ENCODE measurements at places on chromosomes 1 and 21.
A peak's percentile ranks its signal among the peaks of the same experiment; 100 is the strongest.

DNA sequence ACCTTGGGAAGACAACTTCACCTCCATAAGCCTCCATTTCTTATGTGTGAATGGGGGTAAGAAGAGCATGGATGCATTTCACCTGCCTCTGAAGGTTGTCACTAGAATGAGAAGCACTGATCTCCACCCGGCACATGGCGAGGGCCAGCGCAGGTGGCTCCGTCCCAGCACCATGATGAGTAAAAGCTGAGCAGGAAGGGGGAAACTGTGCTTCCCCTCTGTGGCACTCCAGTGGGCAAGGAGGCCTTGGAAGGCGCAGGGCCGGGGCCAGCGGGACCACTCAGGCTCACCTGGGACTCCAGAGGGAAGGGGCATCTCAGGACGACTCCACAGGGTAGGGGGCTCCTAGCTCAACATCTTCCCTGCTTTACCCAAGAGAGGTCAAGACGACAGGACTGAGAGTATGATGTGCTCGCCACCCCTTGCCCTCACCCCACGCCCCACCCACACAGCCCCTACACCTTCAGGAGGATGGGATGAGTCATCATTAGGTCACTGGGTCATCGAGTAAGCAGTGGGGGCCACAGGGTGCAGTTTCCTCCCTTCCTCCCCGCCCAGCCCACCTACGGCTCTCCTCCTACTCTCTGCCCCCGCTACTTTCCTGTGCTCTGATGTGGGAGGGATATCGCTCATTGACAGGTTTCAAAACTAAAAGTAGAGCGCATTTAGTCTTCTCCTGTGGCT is 112.1 kb downstream of the HIVEP3 start:
- no peaks in the 10 kb centered on the region for H3K27me3 ChIP-seq
- H3K4me1 ChIP-seq, result peaks cover 6% of the 10 kb centered on the region
- no peak overlapping the region for H3K4me3 ChIP-seq
- H3K27ac ChIP-seq, result no peak overlapping the region
- no peak for DNase-seq

DNA sequence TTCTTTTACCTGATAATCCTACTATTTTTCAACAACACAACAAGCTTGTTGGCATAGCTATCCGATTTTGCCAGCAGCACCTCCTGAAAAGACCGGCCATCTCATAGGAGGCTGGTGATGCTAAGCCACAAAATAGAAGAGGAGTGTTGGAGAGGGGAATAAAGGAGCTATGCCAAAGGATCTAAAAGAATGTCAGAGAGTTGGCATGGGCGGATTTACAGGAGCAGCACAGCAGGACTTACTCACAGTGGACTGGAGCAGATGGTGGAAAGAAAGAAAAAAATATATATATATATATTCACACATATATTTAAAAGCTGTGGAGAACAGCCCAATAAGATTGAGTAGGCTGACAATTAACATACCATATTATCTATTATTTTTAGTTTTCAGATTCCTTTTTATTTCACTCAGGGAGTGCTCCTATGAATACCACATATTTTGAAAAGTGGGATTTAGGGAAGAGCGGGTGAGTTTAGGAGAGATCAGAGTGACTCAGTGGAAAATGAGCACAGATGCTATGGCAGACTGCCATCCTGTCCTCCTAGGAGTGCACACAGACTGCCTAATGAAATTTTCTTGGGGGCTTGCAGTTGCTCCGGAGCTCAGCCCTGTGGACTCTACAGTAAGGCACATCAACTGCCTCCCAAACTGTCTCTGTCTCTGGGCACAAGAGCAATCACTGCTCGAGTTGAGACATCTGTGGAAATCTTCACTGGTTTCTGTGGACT is 394.4 kb upstream of the CHRM3 start:
- no peak overlapping the region for H3K27ac ChIP-seq
- DNase-seq, result peak; percentile 63
- no peaks in the 10 kb centered on the region for H3K27me3 ChIP-seq
- H3K4me1 ChIP-seq, result no peaks in the 10 kb centered on the region
- H3K4me3 ChIP-seq, result no peak overlapping the region

- H3K4me1 ChIP-seq, result no peaks in the 10 kb centered on the region
- no peak overlapping the region for H3K27ac ChIP-seq
- no peak for DNase-seq
- no peak overlapping the region for H3K4me3 ChIP-seq
- no peaks in the 10 kb centered on the region for H3K36me3 ChIP-seq
Measured at GRCh38 chr1:163999131-163999530, 559.9 kb upstream of the PBX1 start.

DNA sequence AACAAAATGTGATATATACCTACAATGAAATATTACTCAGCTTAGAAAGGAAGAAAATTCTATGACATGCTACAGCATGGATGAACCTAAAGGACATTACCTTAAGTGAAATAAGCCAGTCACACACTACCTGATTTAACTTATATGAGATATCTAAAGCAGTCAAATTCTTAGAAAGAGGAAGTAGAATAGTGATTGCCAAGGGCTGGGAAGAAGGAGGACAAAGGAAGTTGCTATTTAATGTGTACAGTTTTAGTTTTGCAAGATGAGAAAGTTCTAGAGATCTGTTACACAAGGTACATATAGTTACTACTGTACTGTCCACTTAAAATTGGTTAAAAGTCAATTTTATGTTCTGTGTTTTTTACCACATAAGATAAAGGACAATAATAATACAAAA is 87.5 kb upstream of the KCTD3 start:
- H3K36me3 ChIP-seq, result no peaks in the 10 kb centered on the region
- no peaks in the 10 kb centered on the region for H3K27me3 ChIP-seq
- no peak overlapping the region for H3K27ac ChIP-seq
- DNase-seq, result no peak

DNA sequence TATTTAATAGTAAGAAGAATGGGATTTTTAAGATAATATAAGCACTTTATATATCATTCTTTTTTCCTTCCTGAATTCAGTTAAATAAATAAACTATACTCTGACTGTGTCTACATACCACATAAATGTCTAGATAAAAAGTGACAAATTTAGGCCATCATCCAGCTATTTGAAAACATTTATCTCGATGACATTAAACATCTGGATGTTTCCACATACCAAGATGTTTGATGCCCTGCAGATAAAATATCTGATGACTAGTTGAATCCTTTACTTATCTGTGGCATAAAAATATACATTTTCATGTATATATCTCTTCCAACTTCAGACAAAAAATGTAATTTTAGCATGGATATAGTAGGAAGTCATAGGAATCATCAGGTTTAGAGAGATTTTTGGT is 348.3 kb downstream of the DPYD start:
- peak; percentile 18 for DNase-seq
- H3K4me3 ChIP-seq, result no peak overlapping the region
- no peaks in the 10 kb centered on the region for H3K36me3 ChIP-seq
- H3K27me3 ChIP-seq, result no peaks in the 10 kb centered on the region
- H3K27ac ChIP-seq, result no peak overlapping the region

DNA sequence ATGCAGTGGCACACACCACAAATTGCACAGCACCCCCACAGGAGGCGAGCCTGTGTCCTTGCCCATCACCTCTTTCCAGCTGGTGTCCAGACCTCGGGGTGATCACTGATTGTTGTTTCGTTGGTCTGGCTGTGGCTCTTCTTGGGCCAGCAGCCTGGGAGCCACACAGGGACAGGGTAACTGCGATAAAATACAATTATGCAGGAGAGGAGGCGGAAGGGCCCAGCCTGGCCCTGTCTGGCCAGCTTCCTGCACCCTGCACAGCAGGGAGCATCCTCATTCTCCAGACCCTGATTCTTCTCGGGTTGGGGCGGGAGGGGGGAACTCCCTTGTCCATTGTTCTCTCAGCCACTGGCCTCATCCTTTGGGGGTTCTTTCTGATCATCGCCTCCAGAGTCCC is 83.6 kb downstream of the ADARB1 start:
- H3K27ac ChIP-seq, result no peak overlapping the region
- no peaks in the 10 kb centered on the region for H3K27me3 ChIP-seq
- H3K4me3 ChIP-seq, result no peak overlapping the region
- peaks cover 22% of the 10 kb centered on the region for H3K4me1 ChIP-seq

- no peaks in the 10 kb centered on the region for H3K36me3 ChIP-seq
- H3K27me3 ChIP-seq, result no peaks in the 10 kb centered on the region
- H3K4me1 ChIP-seq, result peaks cover 26% of the 10 kb centered on the region
- DNase-seq, result no peak
- H3K4me3 ChIP-seq, result no peak overlapping the region
- no peak overlapping the region for H3K27ac ChIP-seq
Measured at GRCh38 chr21:41627428-41627827, 119.5 kb upstream of the TMPRSS2 start.

GRCh38 chr1:110165761-110166231 is 15.5 kb downstream of the SLC6A17 start:
- no peaks in the 10 kb centered on the region for H3K4me1 ChIP-seq
- H3K4me3 ChIP-seq, result no peak overlapping the region
- H3K36me3 ChIP-seq, result no peaks in the 10 kb centered on the region
- H3K27me3 ChIP-seq, result peaks cover 2% of the 10 kb centered on the region
- no peak for DNase-seq
- no peak overlapping the region for H3K27ac ChIP-seq

- H3K4me3 ChIP-seq, result peak overlapping the region; percentile 29
- peaks cover 26% of the 10 kb centered on the region for H3K4me1 ChIP-seq
- H3K36me3 ChIP-seq, result no peaks in the 10 kb centered on the region
- peak; percentile 66 for DNase-seq
- H3K27me3 ChIP-seq, result no peaks in the 10 kb centered on the region
Measured at GRCh38 chr21:37848721-37849490, 67.4 kb downstream of the KCNJ6 start.

DNA sequence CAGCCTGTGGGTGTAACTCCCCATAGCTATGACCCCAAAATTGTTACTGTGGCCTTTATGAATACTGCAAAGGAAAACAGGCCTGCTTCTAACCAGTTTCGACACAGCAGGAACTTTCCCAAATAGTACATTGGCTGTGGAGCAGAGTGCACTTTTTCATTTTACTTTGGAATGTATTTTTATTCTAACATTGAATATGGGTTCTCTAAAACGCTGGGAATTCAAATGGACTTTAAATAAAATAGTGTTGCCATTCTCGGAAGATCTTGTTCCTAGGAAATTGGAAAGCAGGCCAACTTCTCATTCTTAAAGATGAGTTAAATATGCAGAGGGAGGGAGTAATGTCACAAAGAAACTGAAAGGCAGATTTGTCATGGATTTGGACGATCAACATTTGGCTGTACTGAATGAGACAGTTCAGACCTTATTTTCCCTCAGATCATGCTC is 39.6 kb upstream of the ARHGAP29 start:
- no peaks in the 10 kb centered on the region for H3K27me3 ChIP-seq
- H3K36me3 ChIP-seq, result no peaks in the 10 kb centered on the region
- no peak overlapping the region for H3K27ac ChIP-seq
- no peak for DNase-seq
- H3K4me3 ChIP-seq, result no peak overlapping the region
- H3K4me1 ChIP-seq, result peaks cover 24% of the 10 kb centered on the region

GRCh38 chr1:207887542-207888201 is 23.3 kb downstream of the CD34 start:
- H3K4me1 ChIP-seq, result peaks cover 33% of the 10 kb centered on the region
- no peak for DNase-seq
- no peaks in the 10 kb centered on the region for H3K36me3 ChIP-seq
- no peaks in the 10 kb centered on the region for H3K27me3 ChIP-seq
- no peak overlapping the region for H3K27ac ChIP-seq
- H3K4me3 ChIP-seq, result no peak overlapping the region

DNA sequence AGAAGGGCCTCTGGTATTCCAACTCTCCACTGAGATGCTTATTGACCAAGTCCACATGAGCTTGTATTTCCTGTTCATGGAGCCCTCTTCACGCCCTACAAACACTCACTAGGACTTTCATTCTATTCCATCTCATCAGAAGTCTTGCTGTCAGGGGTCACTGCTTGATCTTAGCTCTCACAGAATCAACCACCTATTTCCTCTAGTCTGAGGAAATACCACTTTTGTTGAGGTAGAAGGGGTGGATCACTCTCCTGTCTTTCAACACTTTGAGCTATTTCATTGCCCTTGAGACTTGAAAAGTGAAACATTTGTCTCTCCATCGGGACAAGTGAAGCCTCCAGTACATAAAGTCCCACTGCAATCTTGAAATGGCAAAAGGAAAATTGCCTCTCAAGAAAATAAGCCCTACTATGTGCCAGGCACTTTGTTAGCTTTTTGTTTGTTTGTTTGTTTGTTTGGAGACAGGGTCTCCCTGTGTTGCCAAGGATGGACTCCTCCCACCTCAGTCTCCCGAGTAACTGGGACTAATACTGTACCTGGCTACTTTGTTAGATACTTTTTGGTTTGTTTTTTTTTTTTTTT is 19.8 kb upstream of the FAM110D start:
- no peaks in the 10 kb centered on the region for H3K36me3 ChIP-seq
- no peak overlapping the region for H3K27ac ChIP-seq
- no peaks in the 10 kb centered on the region for H3K4me1 ChIP-seq
- H3K4me3 ChIP-seq, result no peak overlapping the region

DNA sequence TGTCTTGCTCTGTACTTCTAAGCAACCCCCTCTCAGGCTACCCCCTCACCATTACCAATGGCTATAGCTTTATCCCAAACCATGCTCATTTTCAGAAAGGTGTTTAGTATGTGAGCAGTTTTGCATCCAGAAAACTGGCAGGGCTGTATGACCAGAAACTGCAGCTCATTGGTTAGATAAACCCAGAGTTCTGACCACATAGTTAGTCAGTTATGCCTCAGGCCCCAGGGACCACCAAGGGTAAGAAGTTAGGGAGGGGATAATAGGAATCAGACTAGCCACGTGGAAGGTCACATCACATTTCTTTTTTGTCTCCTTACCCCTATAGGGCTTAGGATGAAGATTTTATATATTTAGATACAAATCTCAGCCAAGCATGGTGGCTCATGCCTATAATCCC is 1.2 kb downstream of the ITGA10 start:
- peaks cover 14% of the 10 kb centered on the region for H3K36me3 ChIP-seq
- H3K27me3 ChIP-seq, result no peaks in the 10 kb centered on the region

GRCh38 chr1:208728815-208729214 is 484.6 kb upstream of the PLXNA2 start:
- H3K27me3 ChIP-seq, result no peaks in the 10 kb centered on the region
- H3K36me3 ChIP-seq, result no peaks in the 10 kb centered on the region
- no peak for DNase-seq
- H3K4me3 ChIP-seq, result no peak overlapping the region
- no peaks in the 10 kb centered on the region for H3K4me1 ChIP-seq
- H3K27ac ChIP-seq, result no peak overlapping the region

- no peak overlapping the region for H3K27ac ChIP-seq
- H3K4me1 ChIP-seq, result peaks cover 3% of the 10 kb centered on the region
- no peak for DNase-seq
- H3K27me3 ChIP-seq, result peaks cover 51% of the 10 kb centered on the region
Measured at GRCh38 chr1:61050541-61051442, 31.6 kb upstream of the NFIA start.
